Calu3 (cell line): ENCODE measurements at places on chromosomes 12 and 14.

DNA sequence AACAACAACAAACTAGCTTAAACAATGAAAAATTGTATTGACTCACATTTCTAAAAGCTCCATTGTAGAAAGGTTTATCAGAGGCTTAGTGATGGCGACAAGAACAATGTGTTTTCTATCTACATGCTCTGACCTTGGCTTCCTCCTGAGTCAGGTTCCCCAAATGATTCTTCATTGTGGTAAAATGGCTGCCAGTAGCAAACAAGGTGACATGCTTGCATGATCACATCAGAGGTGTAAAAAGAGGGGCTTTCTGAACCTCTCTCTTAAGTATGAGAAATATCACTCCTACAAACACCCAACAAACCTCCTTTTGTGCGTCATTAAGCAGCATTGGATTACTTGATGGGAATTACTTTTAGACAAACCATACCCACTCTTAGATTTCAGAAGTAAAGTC, 252.4 kb upstream of the SYT1 start:
- DNase-seq = no peak

DNA sequence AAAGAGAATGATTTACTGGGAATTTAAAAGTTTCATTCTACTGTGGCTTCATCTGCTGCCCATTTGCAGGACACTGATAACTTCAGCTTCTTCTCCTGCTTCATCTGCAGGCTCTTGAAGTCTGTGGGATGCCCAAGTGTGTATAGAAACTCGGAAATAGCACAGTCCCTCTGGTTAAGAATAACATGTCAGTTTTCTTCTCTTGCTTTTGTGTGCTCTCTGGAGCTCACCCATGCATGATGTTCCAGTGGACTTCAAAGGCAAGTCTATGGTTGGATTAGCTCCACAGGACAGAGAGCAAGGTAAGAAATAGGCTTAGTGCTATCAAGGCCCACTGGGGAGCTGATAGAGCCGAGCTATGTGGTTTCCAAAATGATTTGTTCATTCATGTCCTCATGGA, 13.7 kb downstream of the RMST start:
- DNase-seq = no peak

- no peak for DNase-seq
Observed at GRCh38 chr12:122003651-122004611, 17.8 kb upstream of the BCL7A start.

DNA sequence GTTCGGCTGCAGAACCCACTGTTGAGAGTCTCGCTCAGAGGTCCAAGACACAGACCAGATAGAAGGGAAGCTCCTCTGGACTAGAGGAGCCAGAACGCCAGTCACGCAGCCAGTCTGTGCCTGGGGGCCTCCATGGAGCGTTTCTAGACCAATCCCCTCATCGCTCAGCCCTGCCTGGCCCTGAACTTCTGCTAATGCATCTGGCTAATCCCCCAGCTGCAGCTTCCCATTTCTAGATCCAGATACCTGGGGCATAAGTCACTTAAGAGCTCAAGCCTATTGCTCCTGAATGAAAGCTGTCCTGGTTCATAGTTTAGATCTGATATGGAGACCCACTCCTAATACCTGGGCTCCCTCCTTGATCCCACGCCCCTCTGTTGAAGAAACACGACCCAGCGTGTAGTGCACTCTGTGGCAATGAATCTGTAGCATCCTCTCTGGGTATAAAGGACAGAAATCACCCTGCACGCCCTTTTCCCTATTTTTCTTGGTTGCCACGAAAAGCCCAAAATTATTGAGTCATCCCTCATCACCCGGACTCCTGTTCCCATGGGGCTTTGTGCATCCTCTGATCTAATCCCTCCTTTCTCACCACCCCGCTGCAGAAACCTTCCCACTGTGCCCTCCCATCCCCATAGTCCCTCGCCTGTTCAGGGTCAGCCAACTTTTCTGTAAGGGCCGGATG, 341.6 kb upstream of the FKBP4 start:
- no peak for DNase-seq

DNA sequence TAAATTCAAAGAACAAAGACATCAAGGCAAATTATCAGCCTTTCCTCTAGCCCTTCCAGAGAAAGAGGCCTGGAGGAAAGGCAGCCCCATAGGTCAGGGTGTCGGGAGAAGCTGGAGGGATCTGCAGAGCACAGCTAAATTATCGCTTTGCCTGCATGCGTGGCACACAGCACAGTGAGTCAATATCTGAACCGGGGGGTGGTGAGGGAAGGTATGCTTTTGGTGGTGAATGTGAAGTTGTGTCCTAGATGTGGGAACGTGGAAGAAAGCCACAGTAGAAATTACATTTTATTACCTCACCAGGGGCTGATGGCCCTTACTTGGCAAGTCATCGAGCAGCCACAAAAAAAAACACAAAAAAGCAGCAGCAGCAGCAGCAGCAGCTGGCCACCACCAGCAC, 243.2 kb downstream of the EGLN3 start:
- no peak for DNase-seq

DNA sequence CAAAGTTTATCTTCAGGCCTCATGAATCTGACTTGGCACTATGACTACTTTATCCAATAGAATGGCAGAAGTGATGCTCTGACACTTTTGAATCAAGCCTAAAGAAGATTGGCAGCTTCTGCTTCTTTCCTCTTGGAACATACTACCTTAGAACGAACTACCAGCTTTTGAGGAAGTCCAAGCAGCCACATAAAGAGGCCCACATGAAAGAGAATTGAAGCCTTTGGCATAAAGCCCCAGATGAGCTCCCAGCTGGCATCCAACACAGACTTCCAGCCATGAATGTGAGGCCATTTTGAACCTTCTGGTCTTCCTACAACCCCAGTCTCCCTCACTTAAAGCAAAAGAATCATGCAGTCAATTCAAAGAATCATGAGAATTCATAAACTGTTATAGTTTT, 65.8 kb downstream of the EEA1 start:
- DNase-seq = no peak

DNA sequence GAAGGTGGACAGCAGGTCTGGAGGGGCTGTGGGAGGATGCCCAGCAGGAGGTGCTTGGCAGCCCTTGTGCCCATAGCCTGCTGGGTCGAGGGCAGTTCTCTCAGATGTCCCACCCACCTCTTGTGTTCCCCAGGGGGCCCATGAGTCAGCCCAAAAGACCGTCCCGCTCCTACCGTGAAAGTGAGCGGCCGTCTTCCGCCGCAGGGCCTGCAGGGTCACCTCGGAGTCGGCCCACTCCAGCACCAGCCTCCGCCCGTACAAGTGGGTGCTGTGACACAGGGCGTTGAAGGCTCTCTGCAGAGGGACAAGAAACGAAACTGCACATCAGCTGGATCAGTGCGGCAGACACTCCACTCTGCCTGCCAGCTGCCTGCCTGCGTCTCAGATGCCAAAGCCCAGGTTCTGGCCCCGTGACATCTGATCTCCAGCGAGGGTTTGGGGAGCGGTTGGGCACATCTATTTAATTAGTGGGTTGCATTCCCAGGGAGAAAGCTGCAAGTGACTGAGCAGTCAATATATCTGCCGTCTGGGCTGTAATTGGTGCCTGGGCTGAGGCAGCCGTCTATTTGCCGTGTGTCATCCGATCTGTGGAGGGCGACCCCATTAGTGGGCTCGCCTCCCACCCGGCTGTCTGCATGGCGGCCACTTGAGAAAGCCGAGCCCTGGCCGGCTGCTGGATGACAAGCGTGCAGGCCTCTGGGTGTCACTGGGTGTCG, 121.5 kb downstream of the RBM19 start:
- no peak for DNase-seq

- DNase-seq = peak; percentile 45
Observed at GRCh38 chr14:75123991-75124390, 2.9 kb downstream of the NEK9 start.

DNA sequence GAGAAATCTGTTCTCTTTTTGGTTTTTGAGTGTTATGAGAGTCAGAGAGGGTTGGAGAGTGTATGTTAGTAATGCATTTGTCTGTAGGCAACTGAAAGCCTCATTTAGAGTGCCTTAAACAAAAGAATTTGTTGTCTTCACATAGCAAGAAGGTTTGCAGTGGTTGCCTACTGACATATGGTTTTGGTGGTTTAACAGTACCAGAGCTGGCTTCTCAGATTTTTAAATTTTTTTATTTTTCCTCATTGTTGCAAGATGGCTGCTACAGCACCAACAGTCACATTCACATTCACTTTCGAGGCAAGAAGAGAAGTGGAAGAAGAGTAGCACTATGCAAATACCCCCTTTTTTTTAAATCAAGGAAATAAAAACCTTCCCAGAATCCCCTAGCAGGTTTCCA, 106.5 kb downstream of the ADCK1 start:
- no peak for DNase-seq

DNA sequence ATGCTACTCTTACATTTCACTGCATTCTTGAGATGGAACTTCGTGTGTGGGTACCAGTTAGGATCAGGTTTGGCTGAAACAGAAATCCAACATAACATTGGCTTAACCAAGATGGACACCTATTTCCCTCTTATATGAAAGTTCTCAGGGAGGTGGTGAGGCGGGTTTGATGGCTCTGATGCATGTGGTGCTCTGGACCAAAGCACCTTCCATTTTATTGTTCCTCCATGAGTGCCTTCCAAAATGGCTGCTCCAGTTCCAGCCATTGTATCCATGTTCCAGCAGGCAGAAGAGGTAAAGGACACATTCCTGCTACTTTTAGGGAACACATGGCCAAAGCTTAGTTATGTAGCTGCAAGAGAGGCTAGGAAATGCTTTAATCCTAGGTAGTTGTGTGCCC, 29.6 kb downstream of the BRI3BP start:
- DNase-seq = no peak

DNA sequence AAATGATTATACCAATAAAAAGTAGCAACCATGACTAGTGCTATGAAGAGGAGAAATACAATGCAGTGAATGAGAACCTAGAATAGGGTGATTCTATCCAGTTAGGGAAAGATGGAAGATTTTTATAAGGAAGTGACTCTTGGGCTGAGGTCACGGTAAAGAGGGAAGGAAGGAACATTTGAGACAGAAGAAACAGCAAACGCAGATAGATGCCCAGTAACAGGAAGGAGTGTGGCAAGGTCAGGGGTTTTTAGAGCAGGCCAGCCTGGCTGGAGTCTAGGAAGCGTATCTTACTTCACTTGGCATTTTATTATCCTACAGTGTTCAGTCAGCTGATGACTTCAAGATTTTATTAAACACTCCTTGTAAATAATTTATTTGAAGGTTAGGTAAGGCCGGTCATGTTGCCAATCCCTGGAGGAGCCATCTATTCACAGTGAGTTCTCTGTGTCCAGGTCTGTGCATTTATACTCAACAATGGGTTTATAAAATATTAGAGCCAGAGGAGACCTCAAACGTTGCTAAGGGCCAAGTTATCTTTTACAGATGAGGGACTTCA, 170.6 kb downstream of the PRKCH start:
- no peak for DNase-seq

GRCh38 chr12:95943330-95943842, at the start of gene AMDHD1:
TSS of gene AMDHD1 (plus strand) at chr12:95943331. CDS start at chr12:95943399, 68 bp downstream.
- peak; percentile 73 for DNase-seq

- DNase-seq = no peak
Observed at GRCh38 chr14:100644784-100645183, 57.6 kb upstream of the BEGAIN start.

DNA sequence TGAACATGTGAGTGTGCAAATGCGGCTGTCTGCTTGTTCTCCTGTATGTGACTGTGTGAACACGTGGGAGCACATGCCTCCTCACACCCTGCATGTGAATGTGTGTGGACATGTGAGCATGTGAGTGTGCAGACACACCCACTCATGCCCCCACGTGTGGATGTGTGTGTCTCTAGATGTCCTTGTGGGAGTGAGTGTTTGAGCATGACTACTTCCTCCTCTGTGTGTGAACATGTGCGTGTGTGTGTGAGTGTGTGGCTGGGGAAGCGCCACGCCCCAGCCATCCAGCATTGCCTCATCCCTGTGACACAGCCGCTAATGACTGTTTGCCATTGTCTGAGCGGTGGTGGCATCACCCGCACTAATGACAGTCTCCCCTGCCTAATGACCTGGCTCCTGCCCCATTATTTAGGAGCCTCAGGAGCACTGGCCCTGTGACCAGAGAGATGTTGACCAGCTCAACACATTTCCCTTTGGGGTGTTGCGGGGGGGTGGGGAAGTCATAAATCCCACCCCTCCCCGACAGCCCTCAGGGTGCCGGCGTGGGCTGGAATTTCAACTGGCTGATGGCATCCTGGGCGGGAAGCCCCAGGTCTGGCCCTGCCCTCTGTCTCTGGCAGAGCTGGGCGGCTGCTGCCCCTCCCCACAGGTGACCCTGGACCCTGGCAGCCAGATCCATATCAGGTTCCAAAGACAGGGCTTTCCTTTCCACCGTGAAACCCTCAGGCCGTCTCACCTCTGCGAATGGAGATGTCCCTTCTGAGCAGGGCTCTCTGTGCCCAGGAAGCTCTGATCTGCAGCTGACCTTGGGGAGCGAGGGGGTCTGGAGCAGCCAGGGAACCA, 11.5 kb upstream of the KRT80 start:
- peak; percentile 66 for DNase-seq

- no peak for DNase-seq
Observed at GRCh38 chr14:63547798-63548335, 4.7 kb upstream of the PPP2R5E start.

DNA sequence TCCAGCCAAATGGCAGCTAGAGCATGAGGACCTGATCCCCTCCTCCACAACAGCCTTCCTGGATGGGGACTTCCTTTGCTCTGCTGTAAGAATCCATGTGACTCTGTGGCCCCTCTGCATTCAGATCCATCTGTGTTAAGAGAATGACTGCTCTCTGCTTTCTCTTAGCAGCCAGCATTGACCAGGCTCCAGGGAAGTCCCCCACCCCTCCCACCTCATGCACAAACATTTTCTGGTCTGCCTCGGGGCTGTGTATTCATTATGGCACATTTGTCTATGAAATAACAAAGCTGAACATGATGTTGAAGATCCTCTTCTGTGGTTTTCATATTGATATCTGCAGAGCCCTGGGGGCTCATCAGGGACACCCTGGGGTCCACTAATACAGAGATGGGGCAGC, 201.7 kb downstream of the NUAK1 start:
- no peak for DNase-seq

DNA sequence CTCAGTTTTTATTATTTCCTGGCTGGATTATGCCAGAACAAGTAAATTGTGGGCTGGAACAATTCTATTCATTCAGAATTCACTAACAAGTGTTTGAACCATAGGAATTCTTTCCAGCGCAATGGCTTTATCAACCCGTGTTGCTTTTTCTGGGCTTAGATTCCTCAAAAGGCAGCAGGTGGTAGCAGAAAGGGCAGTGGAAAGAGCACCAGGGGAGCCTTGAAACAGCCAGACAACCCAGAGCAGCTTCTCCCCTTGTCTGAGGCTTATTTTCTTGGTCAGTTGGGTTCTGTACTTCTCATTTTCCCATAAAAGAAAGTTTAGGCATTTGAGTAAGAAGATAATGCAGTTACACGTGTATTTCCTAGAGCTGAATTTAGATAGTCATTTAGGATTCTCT, 130.7 kb downstream of the OTOGL start:
- no peak for DNase-seq

- DNase-seq = no peak
Observed at GRCh38 chr14:96072076-96072475, 32.9 kb downstream of the C14orf132 start.
